ENCODE measurements at places on chromosomes 3 and 15.

DNA sequence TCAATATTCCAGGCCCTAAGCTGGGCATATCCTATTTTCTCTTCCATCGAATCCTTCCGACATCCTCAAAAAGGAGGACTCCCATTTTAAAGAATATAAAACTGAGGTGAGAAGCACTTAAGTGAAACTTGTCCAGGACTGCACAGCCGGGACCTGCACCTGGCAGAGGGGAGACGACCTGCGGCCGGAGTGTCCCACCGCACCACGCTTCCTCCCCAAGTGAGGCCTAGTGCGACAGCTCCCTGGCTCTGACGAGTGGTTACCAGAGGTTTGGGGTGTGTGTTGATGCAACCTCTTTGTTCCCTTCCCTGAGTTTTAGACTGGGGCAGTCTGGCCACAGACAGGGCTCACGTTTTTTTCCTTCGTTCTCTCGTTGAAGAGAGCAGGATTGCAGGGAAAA lies 24.9 kb upstream of the ATP2B2 start:
- no peak overlapping the region for H3K4me3 ChIP-seq
- peak; percentile 70 for DNase-seq
- H3K36me3 ChIP-seq, result no peaks in the 10 kb centered on the region

DNA sequence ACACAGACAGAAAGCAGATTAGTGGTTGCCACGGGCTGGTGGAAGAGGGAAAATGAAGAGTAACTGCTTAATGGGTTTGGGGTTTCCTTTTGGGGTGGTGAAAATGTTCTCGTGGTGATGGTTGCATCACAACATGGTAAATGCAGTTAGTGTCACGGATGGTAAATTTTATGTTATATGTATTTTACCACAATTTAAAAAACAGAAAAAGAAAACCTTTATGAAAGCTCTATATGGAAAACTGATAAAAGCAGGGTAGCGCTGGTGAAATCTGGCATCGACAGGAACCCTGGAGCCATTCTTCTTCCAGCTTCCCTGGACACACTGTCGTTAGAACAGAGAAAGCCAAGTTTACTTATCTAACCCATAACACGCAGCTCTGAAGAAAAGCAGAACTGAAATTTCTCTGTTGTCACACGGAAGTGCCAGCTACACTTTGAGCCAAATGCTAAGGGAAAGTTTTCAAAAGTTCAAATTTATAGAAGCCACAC lies 287.7 kb upstream of the NR2F2 start:
- H3K4me1 ChIP-seq, result no peaks in the 10 kb centered on the region
- H3K36me3 ChIP-seq, result no peaks in the 10 kb centered on the region
- no peaks in the 10 kb centered on the region for H3K27me3 ChIP-seq
- H3K27ac ChIP-seq, result no peak overlapping the region
- no peak for DNase-seq
- H3K4me3 ChIP-seq, result no peak overlapping the region

GRCh38 chr3:61882253-61882652 lies 320.9 kb downstream of the PTPRG start:
- no peaks in the 10 kb centered on the region for H3K27me3 ChIP-seq
- no peak overlapping the region for H3K27ac ChIP-seq
- H3K4me3 ChIP-seq, result no peak overlapping the region
- H3K4me1 ChIP-seq, result no peaks in the 10 kb centered on the region
- no peaks in the 10 kb centered on the region for H3K36me3 ChIP-seq
- no peak for DNase-seq

- no peaks in the 10 kb centered on the region for H3K27me3 ChIP-seq
- no peak overlapping the region for H3K4me3 ChIP-seq
- no peak for DNase-seq
- H3K4me1 ChIP-seq, result peaks cover 21% of the 10 kb centered on the region
- H3K27ac ChIP-seq, result no peak overlapping the region
These were observed 43.4 kb upstream of the FILIP1L start for GRCh38 chr3:100157685-100158084.

DNA sequence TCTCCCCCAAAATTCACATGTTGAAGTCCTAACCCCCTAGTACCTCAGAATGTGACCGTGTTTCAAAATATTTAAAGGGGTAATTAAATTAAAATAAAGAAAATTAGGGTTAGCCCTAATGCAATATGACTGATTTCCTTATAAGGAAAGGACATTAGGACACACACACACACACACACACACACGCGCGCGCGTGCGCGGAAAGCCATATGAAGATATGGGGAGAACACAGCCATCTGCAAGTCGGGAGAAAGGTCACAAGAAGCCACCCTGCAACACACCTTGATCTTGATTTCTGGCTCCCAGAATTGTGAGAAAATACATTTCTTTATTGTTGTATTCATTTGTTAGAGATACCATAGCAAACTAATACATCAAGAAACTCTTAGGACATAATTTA lies 54.6 kb upstream of the STXBP5L start:
- no peaks in the 10 kb centered on the region for H3K27me3 ChIP-seq
- H3K36me3 ChIP-seq, result no peaks in the 10 kb centered on the region
- H3K4me1 ChIP-seq, result no peaks in the 10 kb centered on the region
- DNase-seq, result no peak
- H3K4me3 ChIP-seq, result no peak overlapping the region

DNA sequence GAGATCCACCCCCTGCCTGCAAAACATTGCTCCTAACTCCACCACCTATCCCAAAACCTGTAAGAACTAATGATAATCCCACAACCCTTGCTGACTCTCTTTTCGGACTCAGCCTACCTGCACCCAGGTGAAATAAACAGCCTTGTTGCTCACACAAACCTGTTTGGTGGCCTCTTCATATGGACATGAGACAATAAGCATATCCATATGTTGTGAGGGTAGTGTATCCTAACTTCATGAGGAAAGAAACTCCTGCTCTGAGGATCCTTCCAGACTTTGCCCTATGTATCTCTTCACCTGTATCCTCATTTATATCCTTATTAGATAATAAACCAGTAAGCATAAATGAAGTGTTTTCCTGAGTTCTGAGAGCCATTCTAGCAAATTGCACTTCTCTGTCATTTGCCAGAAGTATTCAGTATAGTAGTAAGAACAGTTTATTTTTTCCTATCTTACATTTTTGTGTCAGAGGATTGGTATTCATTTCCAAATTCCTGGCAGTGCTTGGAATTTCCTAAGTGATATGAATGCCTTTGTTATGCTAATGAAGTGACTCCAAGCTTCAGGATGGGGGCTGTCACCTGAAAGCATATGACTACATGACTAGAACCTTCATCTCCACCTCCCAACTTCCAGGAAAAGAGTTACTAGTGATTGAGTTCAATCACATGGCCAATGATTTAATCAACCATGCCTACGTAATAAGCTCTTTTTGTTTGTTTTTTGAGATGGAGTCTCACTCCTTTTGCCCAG lies 30.2 kb downstream of the TTBK2 start:
- H3K27ac ChIP-seq, result no peak overlapping the region
- peaks cover 24% of the 10 kb centered on the region for H3K4me1 ChIP-seq
- H3K36me3 ChIP-seq, result no peaks in the 10 kb centered on the region
- no peak for DNase-seq
- H3K4me3 ChIP-seq, result no peak overlapping the region

GRCh38 chr3:127722091-127722784 lies 49.5 kb downstream of the ABTB1 start:
- H3K4me3 ChIP-seq, result no peak overlapping the region
- no peaks in the 10 kb centered on the region for H3K4me1 ChIP-seq

- peaks cover 13% of the 10 kb centered on the region for H3K4me1 ChIP-seq
- H3K27ac ChIP-seq, result no peak overlapping the region
- H3K27me3 ChIP-seq, result no peaks in the 10 kb centered on the region
- H3K36me3 ChIP-seq, result no peaks in the 10 kb centered on the region
- DNase-seq, result no peak
These were observed 90.5 kb downstream of the AQP9 start for GRCh38 chr15:58228718-58229117.

DNA sequence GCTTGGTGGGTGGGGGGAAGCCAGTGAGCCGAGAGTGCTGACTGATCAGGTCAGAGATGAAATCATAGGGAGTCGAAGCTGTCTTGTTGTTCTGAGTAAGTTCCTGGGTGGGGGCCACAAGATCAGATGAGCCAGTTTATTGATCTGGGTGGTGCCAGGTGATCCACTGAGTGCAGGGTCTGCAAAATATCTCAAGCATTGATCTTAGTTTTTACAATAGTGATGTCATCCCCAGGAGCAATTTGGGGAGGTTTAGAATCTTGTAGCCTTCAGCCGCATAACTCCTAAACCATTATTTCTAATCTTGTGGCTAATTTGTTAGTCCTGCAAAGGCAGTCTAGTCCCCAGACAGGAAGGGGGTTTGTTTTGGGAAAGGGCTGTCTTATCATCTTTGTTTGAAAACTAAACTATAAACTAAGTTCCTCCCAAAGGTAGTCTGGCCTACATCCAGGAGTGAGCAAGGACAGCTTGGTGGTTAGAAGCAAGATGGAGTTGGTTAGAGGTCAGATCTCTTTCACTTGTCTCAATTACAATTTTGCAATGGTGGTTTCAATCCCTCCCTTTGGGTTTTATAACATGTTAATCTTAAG lies 18.7 kb upstream of the MTMR14 start:
- no peaks in the 10 kb centered on the region for H3K27me3 ChIP-seq
- H3K4me3 ChIP-seq, result no peak overlapping the region
- no peak for DNase-seq
- H3K36me3 ChIP-seq, result no peaks in the 10 kb centered on the region
